ENCODE measurements at places on chromosomes 1 and 21.

DNA sequence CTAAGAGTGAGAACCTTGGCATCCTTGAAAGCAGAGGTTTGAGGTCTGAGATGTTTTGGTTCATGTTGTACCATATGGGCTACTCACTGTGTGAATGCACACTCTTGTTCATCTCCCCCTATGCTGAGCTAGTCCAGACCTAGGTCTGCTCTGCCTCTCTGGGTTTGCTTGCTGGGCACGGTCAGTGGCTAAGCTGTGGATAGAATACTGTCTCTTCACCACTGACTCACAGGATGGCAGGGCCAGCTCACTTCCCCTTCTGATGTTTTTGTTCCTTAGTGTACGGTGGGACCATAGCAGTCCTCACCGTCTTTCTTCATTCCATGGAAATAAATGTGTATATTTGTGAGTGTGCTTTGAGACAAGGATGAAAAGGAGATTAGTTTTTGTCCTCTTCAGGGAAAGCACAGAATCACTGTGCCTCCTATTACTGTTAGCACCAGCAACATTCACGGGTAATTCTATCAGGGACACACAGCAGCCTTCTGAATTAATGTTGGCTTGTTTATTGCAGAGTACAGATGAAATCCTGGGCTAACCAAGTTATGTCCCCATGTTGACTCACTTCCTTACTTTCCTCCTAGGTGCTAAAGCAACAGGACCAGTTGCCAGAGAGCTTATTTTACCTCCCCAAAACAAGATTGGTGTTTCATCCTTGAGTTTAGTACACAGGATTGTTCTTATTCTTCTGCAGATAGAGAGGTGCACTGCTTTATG is 56.9 kb upstream of the IVNS1ABP start:
- DNase-seq: peak; percentile 14

GRCh38 chr1:61426254-61426653 is 298.7 kb downstream of the TM2D1 start:
- DNase-seq: no peak

DNA sequence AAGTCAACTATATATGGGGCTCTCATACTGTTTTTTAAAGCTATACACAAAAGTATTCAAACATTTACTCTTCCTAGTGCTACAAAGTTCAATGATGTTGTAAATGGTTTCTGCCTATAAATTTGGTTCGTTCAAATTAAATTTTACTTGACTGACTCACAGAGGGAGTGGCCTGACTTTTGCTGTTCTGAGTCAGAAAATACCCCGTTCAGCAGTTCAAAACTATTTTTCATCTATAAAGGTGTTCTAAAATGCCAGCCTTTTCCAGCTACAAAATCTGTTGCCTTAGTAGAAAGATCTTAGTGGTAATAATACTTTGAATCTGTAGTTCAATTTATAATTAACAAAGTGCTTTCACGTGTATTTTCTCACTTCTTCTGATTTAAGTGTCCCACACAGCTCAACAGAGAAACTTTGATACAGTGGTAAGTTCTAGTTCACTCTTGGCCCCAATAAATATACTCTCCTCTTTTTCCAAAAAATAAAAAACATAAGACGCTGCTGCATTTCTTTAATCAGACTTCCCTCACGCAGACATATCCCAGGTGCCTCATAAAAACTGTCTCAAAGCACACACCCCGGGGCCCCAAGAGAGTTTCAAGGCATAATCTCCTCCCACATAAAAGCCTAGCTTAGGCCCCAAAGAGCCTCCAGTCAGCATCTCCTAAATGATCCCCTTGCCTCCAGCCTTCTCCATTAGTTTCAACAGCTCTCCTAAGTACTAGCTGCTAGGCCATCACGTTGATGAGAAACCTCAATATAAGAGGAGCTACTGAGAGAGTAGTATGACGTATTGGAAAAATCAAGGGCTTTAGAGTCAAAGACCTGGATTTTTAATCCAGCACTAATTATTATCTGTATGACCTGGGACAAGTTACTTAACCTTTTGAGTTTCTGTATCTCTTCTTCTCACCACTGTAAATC is 3.2 kb downstream of the PTP4A2 start:
- peak; percentile 70 for DNase-seq

- DNase-seq: no peak
Observed at GRCh38 chr1:197042676-197043341, 24.3 kb downstream of the F13B start.

- DNase-seq: no peak
Observed at GRCh38 chr1:83701355-83701754, 297.6 kb downstream of the TTLL7 start.

DNA sequence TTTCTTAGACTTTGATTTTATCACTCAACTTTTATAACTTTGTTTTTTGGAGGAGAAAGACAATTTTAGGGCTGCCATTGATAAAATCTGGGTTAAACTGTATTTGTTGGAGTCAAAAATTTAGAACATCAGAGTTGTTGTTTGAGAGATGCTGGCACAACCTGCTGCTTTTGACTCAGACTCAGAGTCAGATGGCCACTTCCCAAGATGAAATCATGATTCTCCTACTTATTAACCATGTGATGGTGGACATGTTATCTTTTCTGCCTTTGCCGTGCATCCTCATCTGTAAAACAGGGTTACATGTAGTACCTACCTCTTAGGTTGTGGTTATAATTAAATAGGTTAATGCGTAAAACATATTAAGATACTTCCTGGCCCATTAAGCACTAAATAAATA is 71.2 kb downstream of the PLA2G4A start:
- DNase-seq: no peak

GRCh38 chr1:3431266-3431665 is 23.2 kb upstream of the ARHGEF16 start:
- DNase-seq: no peak

- DNase-seq: peak; percentile 7
Observed at GRCh38 chr1:116540088-116540487, 30.7 kb downstream of the CD58 start.

- DNase-seq: no peak
Observed at GRCh38 chr1:33010932-33011731, 25.6 kb downstream of the AK2 start.

GRCh38 chr1:173134800-173135199 is 72.3 kb downstream of the TNFSF4 start:
- no peak for DNase-seq

GRCh38 chr1:212582291-212582690 is 26.3 kb upstream of the ATF3 start:
- no peak for DNase-seq

DNA sequence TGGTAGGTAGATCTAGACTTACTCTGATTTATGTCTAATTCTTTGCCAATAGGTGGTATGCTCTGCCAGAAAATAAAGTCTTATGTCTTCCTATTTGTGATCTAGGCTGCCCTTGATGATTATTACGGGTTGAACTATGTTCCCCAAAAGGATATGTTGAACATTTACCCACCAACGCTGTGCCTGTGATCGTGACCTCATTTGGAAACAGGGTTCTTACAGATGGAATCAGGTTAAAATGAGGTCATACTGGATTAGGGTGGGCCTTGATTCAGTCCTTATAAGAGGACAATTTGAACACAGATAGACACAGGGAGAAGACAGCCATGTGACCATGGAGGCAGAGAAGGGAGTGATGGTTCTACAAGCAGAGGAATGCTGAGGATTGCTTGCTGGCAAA is 95.1 kb upstream of the BCAR3 start:
- no peak for DNase-seq

- peak; percentile 76 for DNase-seq
Observed at GRCh38 chr1:7888248-7889081, 35.6 kb upstream of the UTS2 start.

- DNase-seq: no peak
Observed at GRCh38 chr1:24715658-24716057, 29.6 kb upstream of the CLIC4 start.

GRCh38 chr1:45103534-45103933 is 91.5 kb downstream of the UROD start:
- no peak for DNase-seq

DNA sequence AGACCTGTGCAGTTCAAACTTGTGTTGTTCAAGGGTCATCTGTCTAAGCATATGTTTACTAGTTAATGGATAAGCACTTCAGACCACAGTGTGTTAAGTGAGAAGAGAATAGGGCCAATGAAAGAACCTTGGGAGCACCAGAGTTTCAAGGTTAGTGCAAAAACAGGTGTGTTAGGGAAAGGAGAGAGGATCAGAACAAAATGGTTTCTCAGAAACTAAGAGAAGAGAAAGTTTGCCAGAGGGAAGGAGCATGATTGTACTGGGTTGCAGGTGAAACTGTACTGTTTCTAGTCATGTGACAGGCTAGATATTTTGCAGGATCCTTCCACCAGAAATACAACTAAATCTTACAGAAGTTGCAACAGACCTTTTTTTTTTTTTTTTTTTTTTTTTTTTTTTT is 23.3 kb downstream of the RPRD2 start:
- no peak for DNase-seq

GRCh38 chr1:233089251-233089650 is 138.8 kb downstream of the NTPCR start:
- DNase-seq: no peak

DNA sequence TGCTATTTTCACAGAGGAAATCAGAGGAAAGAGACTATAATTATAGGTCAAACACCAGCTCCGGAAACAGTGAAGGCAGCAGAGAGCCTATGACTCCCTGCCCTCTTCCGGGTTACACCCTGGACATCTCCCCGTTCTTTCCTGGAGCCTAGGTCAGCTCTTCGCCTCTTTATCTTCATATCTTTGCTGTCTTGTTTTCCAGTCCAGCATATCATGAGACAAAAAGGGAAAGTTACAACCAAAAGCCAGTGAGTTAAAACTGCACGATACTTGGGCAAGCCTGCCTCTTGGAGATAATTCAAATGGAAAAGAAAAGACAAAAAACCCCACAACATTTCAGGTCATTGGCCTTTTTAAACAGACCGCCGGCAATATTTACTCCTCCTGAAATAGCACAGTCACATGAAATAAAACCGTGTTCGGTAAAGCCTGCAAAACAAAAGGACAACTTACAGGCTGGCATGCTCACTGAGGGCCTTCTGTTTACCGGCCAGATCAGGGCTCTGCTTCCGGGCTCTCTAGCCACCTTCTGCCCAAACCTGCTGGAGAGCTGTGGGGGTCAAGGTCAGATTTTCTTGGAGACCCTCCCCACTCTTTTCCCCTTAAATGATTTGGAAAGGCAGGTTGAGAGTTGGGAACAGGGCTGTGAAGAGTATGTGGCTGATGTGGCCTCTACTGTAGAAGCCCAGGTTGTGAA is 42.8 kb upstream of the PPP2R5A start:
- no peak for DNase-seq

DNA sequence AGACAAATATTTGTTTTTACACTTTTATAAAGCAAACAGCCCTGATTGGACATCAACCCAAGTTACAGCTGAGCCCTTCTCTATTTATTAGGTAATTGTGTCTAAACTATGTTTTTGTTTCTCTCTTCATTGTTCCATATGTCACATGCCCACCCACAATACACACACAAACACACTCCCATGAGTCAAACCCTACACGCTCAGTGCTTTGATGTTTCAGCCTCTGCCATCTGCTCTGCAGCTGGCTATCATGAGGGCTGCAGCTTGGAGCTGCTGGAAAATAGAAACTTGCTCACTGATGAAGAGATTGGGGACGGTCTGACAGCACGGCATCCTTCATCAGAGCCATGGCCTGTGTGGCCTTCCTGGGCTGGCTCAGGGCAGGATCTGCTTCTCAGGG is 41.7 kb downstream of the PSMG1 start:
- peak; percentile 81 for DNase-seq
